ENCODE measurements at places on chromosomes 2 and 18. TPM values are rescaled to one million over a fixed set of nuclear protein-coding genes. Genes with fewer than 3 reads are reported as not detected.
A peak's percentile ranks its signal among the peaks of the same experiment; 100 is the strongest.

The NT5DC4 gene
- not detected for total RNA-seq

The SERPINB10 gene
- total RNA-seq, result 0.47 TPM

GRCh38 chr18:49669403-49669802 is 107.5 kb downstream of the LIPG start:
- H3K36me3 ChIP-seq, result no peaks in the 10 kb centered on the region
- no peaks in the 10 kb centered on the region for H3K27me3 ChIP-seq
- no peak overlapping the region for H3K4me3 ChIP-seq
- no peak for DNase-seq
- no peak overlapping the region for H3K27ac ChIP-seq
- H3K4me1 ChIP-seq, result peaks cover under 1% of the 10 kb centered on the region

GRCh38 chr2:62596061-62596921 is 90.3 kb upstream of the TMEM17 start:
- H3K4me3 ChIP-seq, result no peak overlapping the region
- no peaks in the 10 kb centered on the region for H3K27me3 ChIP-seq
- no peaks in the 10 kb centered on the region for H3K4me1 ChIP-seq
- no peak for DNase-seq
- no peak overlapping the region for H3K27ac ChIP-seq
- no peaks in the 10 kb centered on the region for H3K36me3 ChIP-seq

DNA sequence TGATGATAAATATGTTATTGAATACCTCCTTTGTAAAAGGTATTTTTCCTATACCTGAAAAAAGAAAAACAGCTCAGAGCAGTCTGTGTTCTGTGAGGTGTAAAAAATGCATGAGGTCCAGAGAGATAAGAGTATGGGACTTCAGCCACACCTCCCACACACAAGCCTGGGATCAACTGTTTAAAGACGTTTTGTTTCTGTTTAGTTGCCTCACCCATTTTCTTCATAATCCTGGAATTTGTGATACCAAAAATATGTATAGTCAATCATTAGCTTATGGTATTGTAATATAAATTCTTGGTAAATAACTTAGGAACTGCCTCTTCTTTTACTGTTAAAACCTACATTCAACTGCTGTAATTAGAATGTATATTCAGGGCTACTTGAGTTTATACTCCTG is 1322.9 kb upstream of the TMEFF2 start:
- no peak overlapping the region for H3K27ac ChIP-seq
- no peaks in the 10 kb centered on the region for H3K4me1 ChIP-seq
- no peak overlapping the region for H3K4me3 ChIP-seq
- H3K36me3 ChIP-seq, result no peaks in the 10 kb centered on the region
- no peaks in the 10 kb centered on the region for H3K27me3 ChIP-seq

GRCh38 chr2:230877759-230878598 is 13.2 kb downstream of the ITM2C start:
- no peak overlapping the region for H3K27ac ChIP-seq
- DNase-seq, result no peak
- no peak overlapping the region for H3K4me3 ChIP-seq

- no peaks in the 10 kb centered on the region for H3K27me3 ChIP-seq
- no peak overlapping the region for H3K4me3 ChIP-seq
- no peaks in the 10 kb centered on the region for H3K4me1 ChIP-seq
- no peak for DNase-seq
Observed at GRCh38 chr18:23761941-23762340, 72.7 kb downstream of the LAMA3 start.

GRCh38 chr2:7356909-7357584 is 439.8 kb downstream of the RNF144A start:
- H3K4me3 ChIP-seq, result no peak overlapping the region
- H3K27ac ChIP-seq, result no peak overlapping the region
- no peak for DNase-seq
- no peaks in the 10 kb centered on the region for H3K4me1 ChIP-seq
- H3K36me3 ChIP-seq, result no peaks in the 10 kb centered on the region

DNA sequence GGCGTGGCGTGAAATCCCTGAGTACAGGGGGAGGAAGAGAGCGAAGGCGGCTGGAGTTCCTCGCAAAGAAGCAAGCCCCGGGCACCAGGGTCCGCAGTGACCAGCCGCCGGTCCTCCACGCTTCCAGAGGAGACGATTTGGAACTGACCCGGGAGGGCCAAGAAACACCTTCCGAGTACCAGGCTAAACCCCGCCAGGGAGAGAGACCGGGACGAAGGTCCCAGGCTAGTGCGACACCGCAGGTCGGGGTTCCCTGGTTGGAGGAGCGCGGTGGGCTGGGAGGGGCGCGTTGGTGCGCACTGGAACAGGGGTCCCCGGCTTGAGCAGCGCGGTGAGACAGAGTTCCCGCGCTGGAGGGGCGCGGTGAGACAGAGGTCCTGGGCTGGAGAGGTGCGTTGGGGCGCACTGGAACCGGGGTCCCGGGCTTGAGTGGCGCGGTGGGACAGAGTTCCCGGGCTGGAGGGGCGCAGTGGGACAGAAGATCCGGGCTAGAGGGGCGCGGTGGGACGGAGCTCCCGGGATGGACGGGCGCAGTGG is 901 bp downstream of the WDFY1 start:
- H3K27me3 ChIP-seq, result no peaks in the 10 kb centered on the region
- peak overlapping the region; percentile 99 for H3K27ac ChIP-seq
- no peak for DNase-seq
- H3K4me3 ChIP-seq, result peak overlapping the region; percentile 98
- peaks cover 36% of the 10 kb centered on the region for H3K4me1 ChIP-seq
- H3K36me3 ChIP-seq, result no peaks in the 10 kb centered on the region

DNA sequence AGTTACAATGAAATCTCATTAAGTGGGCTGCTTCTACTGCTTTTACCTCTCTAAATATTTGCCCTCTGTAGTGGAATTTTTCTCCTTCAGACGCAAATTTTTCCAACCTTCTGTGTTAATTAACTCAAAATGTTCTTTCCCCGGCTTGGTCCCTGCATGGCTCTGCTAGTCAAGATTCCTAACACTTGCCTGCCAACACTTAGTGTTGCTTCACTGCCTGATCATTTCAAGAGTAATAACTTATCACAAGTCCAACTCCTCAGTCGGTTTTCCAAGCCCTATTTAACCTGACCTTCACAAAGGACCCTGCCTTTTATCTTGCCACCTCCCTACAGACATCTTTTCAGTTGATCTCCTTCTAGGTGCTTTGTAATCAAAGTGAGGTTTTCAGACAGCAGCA is 142.7 kb downstream of the HRH4 start:
- H3K4me1 ChIP-seq, result no peaks in the 10 kb centered on the region
- no peak overlapping the region for H3K4me3 ChIP-seq
- no peak for DNase-seq
